T follicular helper cell (primary cell): ENCODE measurements at places on chromosomes 13 and 19.
A peak's percentile ranks its signal among the peaks of the same experiment; 100 is the strongest.

DNA sequence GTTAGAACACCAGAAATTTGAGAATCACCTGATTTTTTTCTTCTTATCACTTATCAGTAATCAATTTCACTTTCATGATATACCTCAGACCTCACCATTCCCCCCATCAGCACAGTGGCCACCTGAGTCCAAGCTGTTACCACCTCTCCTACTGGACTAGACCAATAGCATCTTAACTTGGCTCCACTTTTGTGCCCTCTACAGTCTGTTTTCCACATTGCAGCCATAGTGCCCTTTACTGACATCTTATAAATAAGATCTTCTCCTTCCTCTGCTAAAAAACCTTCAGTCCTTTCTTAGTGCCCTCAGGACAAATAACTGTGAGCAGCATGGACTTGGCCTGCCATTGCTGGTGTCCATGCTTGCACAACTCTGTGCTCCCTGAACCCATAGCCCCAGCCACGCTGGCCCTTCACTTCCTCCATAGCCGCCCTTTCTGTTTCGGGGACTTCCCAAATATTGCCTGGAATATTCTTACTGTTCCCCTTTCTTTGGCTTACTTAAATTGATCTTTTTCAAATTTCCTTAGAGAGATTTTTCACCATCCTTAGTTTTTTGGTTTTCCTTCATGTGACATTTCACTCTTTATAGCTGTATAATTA lies 380.8 kb downstream of the LMO7 start:
- DNase-seq, result no peak

GRCh38 chr19:7140137-7140536 lies 70.6 kb downstream of the ZNF557 start:
- DNase-seq, result no peak

GRCh38 chr13:31674051-31674450 lies 65.3 kb upstream of the RXFP2 start:
- no peak for DNase-seq

DNA sequence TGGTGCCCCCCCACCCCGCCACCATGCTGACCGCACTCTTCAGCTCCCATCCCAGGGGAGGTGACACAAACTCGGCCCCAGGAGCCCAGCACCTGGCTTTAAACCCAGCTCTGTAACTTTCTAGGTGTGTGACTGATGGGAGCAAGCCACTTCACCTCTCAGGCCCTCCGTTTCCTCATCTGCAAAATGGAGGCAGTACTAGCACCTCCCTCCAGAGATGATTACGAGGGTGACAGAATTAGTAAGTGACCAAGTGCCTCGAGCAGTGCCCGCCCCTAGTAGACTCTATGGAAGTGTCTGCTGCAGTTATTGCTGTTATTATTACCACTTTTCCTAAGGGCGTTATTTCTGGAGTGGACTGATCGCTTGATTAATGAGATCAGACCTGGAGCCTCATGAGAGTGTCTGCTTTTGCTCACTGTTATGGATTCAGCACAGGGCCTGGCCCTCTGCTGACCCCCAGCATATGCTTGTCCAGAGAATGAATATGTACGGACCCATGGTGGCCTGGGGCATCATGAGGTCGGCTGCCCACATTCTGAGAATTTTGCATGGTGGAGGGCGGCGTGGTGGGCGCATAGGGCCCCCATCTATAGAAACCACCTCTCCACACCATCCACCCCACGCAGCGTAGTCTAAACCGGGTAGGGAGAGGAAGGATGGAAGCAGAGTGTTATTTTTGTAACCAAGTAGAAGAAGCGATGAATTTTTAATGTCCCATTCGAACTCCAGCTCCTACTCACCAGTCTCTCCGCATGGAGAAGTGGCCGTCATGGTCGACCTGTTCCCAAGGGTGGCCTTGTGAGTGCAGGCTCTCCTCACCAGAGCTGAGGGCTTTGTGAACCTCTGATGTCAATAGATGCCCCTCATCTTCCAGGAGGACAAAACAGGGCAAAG lies 48.2 kb downstream of the CAPN12 start:
- no peak for DNase-seq

- DNase-seq, result no peak
These were observed 518 bp downstream of the NUDT19 start for GRCh38 chr19:32691952-32692726.

DNA sequence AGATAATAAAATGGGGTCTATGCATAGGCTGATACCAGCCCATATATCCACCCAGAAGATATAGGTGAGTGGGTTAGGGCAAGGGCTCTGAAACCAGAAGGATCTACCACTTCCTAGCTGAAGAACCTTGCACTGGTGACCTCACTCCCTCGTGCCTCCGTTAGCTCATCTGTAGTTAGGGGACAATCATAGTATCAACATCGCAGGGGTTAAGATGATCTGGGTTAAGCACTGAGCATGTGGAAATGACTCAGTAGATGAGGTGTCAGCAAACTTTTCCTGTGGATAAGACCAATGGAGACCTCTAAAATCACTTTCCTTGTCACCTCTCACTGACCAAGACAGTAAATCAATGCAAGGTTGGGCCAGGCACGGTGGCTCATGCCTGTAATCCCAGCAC lies 30.5 kb downstream of the TNFSF14 start:
- DNase-seq, result no peak

DNA sequence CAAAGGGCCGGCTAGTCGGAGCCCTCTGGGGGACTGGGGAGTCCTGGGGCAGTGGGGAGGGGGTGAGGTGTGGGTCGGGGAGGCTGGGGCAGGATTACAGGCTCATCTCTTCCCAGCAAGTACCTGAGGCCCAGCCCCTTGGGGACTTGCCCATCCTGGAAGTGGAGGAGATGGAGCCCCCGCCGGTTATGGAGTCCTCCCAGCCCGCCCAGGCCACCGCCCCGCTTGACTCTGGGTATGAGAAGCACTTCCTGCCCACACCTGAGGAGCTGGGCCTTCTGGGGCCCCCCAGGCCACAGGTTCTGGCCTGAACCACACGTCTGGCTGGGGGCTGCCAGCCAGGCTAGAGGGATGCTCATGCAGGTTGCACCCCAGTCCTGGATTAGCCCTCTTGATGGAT lies 9.9 kb downstream of the PALM3 start:
- DNase-seq, result no peak

GRCh38 chr13:39942552-39943273 lies 287.3 kb downstream of the COG6 start:
- DNase-seq, result peak; percentile 52

GRCh38 chr13:80844164-80844563 lies 503.2 kb upstream of the SPRY2 start:
- no peak for DNase-seq

- no peak for DNase-seq
These were observed 109.0 kb upstream of the SOX1 start for GRCh38 chr13:111957913-111958450.

DNA sequence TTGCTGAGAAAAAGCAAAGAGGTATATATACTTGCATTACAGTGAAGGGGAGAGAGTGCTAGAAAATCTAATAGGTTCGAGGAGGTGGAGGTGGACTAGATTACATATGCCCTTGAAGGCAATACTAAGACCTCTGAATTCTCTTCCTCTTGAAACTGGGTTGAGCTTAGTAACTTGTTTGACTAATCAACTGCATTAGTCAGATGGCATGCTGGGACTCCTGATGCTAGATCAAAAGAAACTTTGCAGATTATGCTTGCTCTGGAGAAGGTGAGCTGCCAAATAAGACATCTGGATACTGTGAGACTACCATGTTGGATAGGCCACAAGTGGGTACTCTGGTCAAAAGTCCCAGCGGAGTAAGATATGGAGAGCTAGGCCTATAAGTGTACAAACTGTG lies 331.3 kb downstream of the KLF5 start:
- no peak for DNase-seq

GRCh38 chr19:33298146-33298911 lies 4.0 kb downstream of the CEBPA start:
- no peak for DNase-seq

DNA sequence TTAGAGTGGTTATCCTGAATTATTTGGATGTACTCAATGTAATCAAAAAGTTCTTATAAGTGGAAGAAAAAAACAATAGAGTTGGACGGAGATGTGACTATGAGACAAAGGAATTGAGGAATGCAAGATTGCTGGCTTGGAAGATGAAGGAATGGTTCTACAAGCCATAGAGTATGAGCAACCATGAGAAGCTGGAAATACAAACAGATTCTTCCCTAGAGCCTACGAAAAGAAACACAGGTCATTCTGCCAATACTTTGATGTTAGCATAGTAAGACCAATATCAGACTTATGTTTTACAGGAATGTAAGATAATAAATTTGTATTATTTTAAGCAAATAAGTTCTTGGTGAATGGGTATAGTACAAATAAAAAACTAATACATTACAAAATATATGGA lies 249.2 kb downstream of the DIAPH3 start:
- DNase-seq, result no peak

GRCh38 chr19:50555450-50556281 lies 12.6 kb downstream of the LRRC4B start:
- no peak for DNase-seq

GRCh38 chr13:40786568-40786996 lies 2.8 kb upstream of the SLC25A15 start:
- DNase-seq, result no peak

- no peak for DNase-seq
These were observed 1.8 kb upstream of the RUBCNL start for GRCh38 chr13:46388846-46389245.

GRCh38 chr19:17766543-17767131 lies 15.4 kb downstream of the FCHO1 start:
- DNase-seq, result no peak

DNA sequence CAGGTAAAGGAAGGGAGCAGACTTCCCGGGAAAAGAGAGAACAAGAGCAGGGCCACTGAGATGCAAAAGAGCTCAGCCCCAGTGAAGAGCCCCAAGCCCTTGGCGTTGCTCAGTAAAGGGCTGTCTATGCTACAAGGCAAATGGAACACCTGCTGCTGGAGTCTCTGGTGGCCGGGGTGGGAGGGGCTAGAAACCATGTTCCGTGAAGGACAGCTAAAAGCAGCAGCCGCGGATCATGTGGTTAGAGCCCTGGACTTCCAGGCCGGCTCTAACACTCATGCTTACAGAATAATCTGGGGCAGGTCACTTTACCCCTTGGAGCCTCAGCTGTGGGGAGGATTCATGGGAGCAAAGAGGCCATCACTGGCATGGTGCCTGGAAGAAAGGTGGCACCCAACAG lies 17.8 kb downstream of the POU2F2 start:
- no peak for DNase-seq

GRCh38 chr19:5205381-5205780 lies 135.2 kb downstream of the PTPRS start:
- DNase-seq, result no peak

- DNase-seq, result no peak
These were observed 54.0 kb downstream of the ALOX5AP start for GRCh38 chr13:30789166-30789862.

- no peak for DNase-seq
These were observed 249.5 kb upstream of the STARD13 start for GRCh38 chr13:33535061-33535460.

GRCh38 chr13:22108283-22108942 lies 437.5 kb downstream of the FGF9 start:
- no peak for DNase-seq

- DNase-seq, result no peak
These were observed 38.7 kb downstream of the KCTD4 start for GRCh38 chr13:45162194-45162593.

- DNase-seq, result no peak
These were observed 47.5 kb downstream of the NFIC start for GRCh38 chr19:3413796-3414327.

DNA sequence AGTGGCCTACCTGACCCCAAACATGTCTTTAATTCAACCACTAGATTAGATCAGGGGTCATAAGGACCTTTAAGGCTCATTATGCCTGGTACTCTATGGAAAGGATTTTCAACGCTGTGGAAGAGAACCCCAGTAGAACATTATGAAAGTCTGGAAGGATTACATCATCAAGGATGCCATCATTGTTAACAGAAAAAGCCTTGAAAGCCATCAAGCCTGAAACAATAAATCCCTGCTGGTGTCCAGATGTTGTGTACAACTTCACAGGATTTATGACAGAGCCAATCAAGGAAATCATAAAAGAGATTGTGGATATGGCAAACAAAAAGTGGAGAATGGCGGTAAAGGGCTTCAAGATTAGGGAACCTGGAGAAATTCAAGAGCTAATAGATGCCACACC lies 59.7 kb downstream of the NAA16 start:
- no peak for DNase-seq

DNA sequence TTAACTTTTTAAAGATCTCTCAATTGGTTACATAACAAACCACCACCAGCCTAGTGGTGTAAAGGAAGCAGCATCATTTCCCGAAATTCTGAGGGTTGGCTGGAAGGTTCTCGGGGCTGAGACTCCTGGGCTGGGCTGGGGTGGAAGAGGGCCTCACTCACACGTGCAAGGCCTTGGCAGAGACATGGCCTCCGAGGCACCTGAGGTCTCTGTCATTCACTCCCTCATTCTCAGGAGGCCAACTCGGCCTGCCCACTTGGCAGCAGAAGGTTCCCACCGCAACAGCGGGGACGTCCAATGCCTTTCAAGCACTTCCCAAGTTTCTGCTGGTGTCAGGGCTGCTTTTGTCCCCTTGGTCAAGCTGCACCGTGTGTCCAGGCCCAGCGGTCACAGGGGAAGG lies 18.6 kb upstream of the RASA3 start:
- DNase-seq, result no peak

- peak; percentile 66 for DNase-seq
These were observed at the start of gene BRD4 for GRCh38 chr19:15332311-15332996. BRD4 (minus strand) TSS chr19:15332539; CDS start chr19:15273099, 59,440 bp downstream.

- DNase-seq, result no peak
These were observed 58.5 kb upstream of the GPR12 start for GRCh38 chr13:26819046-26819445.
